ENCODE measurements at places on chromosomes 2 and 18.

- DNase-seq, result no peak
Measured at GRCh38 chr18:24629921-24630320, 169.5 kb downstream of the HRH4 start.

GRCh38 chr2:238108423-238109183 is 8.5 kb downstream of the ESPNL start:
- no peak for DNase-seq

GRCh38 chr2:54520687-54521086 is 64.6 kb downstream of the SPTBN1 start:
- no peak for DNase-seq

DNA sequence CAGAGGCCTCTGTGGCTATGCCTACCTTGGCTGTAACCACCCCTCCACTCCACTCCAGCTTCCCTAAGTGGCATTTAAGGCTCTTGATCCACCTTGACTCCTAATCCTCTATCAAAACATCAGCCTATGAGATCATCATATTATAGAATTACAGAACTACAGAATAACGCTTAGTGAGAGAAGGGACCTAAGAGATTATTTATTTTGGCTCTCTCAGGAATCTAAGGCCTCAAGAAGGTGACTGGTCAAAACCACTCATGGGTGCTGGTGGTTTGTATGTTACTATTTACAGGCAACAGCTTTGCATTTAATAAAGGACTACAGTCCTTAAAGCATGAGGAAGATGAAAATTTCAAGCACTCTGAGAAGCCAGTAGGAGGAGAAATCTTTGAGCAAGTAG is 118.8 kb downstream of the FSHR start:
- DNase-seq, result no peak

DNA sequence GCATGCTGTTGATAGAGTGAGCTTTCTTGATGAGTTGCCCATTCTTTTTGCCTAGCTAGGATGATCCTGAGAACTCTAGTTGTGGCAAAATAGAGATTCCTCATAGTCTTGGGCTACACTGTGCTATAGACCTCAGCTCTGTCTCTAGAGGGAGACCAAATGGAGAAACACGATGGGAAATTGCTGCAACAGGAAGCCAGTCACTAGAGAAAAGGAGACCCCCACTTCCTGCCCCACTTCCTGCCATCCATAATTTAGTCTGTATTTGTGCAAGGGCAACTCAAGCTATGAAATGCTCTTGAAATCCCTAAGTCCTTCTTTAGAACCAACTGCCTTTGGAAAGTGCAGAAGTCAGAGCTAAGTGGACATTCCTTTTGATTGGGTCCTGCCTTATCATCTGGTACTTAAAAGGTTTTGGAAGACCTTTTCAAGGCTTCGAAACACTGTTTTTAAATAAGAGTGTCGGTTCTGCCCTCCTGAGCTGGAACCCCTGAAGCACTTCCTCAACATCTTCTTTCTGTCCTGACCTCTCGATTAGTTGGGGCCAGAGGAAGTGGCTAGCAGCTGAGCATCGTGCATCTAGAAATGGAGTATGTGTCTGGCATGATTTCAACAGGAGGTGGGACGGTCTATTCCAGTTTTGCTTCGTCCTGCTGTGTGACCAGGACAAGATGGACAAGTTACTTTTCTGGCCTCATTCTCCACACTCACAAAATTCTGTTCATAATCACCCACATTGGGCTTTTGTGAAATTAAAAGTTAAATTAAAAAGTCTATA is 8.6 kb upstream of the KCNE4 start:
- DNase-seq, result no peak

DNA sequence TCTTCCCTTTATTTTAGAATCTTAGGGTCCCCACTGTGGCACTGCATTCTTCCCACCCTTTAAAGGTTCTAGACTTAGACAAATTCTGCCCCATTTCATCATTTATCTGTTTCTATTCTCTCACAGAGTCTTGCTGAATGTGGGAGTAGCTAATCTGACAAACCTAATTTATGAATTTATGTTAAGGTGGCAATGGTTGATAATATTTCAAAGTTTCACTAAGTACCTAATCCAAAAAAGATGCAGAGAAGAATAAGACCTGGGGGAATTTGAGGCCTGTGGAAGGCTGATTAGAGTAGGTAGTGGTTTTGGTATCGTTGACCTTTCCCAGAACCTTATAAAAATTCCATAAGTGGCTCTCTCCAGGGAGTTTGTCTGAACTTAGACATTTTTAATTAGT is 18.0 kb downstream of the KCNE4 start:
- DNase-seq, result no peak

DNA sequence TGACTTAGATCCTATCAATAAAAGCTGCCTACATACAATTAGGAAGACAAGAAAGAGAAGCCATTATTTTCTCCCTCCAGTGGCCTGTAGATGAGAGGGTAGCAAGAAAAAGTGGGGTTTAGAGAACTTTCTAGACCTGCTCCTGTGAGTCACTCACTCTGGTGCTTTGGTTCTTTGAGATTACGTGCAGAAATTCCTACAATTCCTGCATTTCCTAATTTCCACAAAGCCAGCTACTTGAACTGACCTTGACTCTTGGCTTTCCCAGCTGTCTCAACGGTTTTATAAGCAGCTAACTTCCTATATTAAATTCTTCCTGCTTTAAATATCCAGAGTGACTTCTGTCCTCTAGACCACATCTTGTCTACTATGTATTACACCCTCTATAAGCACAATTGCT is 899.5 kb upstream of the KLHL29 start:
- no peak for DNase-seq

DNA sequence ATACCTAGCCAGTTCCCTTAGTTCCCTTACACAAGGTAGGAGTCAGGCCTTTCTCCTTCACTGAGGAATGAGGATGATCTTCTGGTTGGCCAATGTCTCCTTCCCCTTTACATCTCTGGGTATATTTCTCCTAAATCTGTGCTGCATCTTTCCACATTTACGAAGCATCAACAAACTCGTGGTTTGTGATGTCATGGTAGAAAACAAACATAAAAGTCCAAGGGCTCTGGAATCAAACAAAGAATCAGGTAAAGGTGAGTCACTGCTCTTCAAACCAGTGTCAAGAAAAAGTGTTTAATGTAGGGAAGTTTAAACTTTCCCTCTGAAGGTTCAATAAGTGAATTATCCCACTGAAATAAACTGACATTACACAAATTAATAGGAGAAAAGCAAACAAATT is 122.9 kb downstream of the METTL8 start:
- DNase-seq, result no peak

DNA sequence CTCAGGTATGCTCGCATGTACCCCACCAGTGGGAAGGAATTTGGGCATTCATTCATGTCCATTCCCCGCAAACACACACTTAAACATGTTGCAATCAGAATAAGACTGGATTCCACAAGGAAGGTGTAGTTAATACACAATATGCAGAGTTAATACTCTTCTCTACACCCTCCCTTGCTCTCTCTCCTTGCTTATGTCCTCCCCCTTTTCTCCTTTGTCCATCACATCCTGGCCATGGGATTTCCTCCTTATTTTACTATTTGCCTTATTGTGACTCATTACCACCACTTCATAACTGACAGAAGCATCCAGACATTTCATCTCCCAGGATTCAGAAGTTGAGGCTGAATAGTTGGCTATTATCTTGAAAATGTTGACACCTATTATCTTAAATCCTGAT is 473.8 kb upstream of the SPHKAP start:
- DNase-seq, result no peak

GRCh38 chr2:185618625-185619024 is 120.0 kb upstream of the FSIP2 start:
- DNase-seq, result peak; percentile 6

GRCh38 chr2:233828546-233829192 is 25.7 kb downstream of the HJURP start:
- no peak for DNase-seq

DNA sequence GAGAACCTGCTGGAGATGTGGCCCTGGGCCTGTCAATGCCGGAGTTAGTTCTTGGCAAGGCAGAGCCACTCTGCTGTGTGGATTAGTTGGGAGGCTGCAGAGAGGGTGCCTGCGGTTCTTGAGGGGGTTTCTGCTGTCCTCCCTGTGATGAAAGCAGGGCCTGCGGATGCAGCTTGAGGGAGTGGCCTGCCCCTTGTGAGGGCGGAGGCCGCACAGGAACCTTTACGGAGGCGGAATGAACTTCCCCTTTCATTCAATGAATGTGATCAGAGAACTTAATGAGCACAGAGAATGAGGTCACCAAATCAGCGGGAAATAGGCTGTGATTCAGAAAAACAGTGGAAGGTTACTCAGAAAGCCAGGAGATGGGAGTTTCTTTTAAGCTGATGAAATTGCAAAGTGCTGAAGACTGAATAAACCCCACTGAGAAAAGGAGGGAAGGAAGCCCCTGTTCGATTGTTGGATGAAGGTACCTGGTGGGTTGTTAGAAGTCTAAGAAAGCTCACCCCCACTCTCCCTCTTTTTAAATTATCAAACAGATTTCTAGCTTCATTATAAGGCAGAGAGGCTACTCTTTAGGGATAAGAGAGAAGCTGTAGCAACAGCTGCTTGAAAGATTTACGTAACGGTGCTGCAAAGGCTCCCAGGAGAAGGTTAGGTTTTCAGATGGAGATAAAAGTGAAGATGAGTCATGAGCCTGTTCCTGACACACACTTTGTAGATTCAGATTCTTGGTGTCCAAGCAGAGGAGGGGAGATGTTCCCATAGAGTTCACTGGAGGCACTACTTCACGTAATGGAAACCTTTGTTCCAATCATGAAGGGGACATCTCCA is 47.4 kb downstream of the VWA3B start:
- no peak for DNase-seq

- DNase-seq, result no peak
Measured at GRCh38 chr2:149616681-149617456, 29.3 kb upstream of the MMADHC start.

DNA sequence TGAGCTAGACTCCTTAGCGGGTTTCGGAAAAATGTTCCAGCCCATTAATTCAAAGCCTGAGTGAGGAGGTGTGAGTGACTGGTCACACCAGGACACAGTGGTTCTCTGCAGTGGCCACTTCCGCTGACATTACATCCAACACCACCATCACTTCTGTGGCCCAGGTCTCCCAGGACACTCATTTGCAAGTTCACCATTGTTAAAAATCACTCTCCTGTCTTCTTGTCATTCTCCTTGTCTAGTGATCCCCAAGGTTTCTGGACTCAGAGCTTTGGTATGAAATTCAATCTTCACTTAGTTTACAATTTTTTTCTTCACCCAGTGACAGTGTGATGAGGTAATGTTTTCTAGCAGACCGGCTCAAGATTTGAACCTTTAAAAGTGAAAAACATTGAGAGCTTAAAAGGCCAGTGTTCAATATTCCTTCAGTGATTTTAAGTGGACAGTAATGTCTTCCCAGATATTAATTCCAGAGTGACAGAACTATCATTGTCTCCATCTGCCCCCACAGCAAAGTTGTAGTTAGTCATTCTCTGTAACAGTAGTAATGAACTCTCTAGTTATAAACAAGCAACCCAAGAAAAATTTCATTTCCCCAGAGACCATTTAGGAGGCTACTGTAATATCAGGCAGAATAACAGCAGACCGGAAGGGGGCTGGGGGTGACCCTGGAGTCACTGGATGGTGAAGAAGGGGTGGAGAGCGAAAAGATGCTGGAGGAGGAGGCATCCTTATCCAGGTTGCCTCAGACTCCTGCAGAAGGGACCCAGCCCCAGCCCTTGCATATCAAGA is 164.9 kb downstream of the GFPT1 start:
- no peak for DNase-seq

All from NCI-H2081 (cell line).